HEK293T (cell line): ENCODE measurements at places on chromosomes 2 and 18.
A peak's percentile ranks its signal among the peaks of the same experiment; 100 is the strongest.

DNA sequence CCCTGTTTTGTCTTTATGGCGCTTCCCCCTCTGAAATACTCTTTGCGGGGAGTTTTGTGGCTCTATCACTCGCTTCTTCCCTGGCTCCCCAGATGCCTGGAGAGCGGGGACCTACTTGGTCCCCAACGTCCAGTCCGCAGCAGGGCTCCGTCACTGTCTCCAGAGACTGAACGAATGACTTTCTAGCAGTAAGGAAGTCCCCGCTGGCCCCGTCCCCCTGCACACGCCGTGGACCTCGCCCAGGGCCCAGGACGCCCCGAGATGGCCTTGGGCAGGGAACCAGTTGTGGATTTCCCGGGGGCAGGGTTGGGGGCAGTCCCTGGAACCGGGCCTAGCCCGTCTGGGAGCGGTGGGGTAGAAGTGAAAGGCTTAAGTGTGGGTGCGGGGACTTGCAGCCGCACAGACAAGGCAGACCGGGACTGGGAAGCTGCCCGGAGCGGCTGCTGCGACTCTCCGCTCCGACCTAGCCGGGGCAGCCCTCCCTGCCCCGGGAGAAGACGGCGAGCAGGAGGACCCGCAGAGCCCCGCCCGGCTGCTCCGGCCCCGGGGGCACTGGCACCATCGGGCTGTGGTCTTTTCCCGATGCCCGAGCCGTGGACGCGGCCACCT lies 821 bp upstream of the EPHA4 start:
- peak; percentile 44 for DNase-seq

- no peak for DNase-seq
These were observed 58.0 kb upstream of the ZNF236 start for GRCh38 chr18:76764291-76764901.

GRCh38 chr2:144886862-144887261 lies 366.9 kb upstream of the ZEB2 start:
- no peak for DNase-seq

DNA sequence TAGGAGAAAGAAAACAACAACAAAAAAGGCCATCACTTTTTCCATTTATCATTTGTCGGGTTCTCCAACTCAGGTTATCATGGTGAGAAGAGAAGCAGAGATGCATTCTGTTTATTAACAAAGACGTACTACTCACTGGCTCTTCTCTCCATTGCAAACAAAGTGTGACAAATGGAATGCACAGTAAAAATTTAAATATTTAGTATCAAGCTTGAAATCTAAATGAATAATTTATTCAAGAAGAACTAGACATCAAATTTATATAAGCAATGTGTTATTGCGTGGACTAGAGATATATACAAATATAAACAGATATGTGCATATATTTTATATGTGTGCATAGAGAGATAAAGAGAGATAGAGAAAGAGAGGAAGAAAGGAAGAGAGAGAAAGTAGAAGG lies 236.5 kb downstream of the DSEL start:
- DNase-seq = no peak

GRCh38 chr2:228771315-228771714 lies 499.8 kb downstream of the PID1 start:
- no peak for DNase-seq

DNA sequence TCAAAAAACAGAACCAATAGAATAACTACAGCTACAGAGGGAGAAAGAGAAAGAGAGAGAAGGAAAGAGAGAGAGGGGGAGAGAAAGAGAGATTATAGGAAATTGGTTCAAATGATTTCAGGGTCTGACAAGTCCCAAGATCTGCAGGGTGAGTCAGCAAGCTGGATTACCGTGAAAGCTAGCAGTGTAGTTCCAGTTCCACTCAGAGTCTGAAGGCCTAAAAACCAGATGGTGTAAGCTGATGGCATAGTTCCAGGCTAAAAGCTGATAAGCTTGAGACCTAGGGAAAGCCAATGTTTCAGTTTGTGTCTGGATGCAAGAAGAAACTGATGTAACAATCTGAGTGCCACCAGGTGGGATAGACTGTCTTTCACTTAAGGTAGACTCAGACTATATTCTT lies 397.7 kb downstream of the TRIB2 start:
- no peak for DNase-seq

- DNase-seq = no peak
These were observed 340.5 kb upstream of the SLC39A10 start for GRCh38 chr2:195316486-195316885.

GRCh38 chr18:48811401-48811800 lies 139.4 kb downstream of the SMAD7 start:
- DNase-seq = no peak

DNA sequence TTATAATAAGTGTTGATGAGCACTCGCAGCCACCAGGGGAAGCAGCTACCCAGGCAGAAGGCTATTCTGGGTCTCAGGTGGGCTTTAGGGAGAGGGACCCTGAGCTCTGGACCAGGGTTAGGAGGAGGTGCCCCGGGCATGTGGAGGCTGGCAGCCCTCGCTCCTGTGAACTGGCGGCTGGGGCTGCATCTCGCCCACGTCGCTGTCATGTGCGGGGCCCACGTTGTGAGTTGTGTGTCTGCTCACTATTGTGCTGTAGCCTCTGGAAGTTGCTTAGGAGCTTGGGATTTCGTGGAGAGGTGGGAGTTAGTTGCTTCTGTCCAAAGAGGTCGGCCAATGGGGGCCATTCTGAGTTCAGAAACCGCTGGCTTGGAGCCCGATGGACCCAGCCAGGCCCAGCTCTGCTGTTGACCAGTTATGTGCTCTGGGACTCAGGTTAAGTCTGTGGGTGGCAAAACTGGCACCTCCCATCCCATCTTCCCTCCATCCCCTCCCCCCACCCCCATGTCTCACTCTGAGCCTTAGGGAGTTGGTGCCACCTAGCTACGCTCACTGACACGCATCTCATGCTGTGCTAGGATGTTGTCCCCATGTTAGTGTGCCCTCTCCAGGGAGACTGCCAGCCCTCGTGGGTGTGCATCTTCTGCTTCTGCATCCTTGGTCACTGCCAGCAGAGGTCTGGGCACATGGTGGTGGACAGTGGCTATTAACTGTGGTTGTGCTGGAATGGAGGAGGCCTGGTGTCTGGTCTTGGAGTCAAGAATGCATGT lies 18.5 kb downstream of the RRM2 start:
- no peak for DNase-seq

DNA sequence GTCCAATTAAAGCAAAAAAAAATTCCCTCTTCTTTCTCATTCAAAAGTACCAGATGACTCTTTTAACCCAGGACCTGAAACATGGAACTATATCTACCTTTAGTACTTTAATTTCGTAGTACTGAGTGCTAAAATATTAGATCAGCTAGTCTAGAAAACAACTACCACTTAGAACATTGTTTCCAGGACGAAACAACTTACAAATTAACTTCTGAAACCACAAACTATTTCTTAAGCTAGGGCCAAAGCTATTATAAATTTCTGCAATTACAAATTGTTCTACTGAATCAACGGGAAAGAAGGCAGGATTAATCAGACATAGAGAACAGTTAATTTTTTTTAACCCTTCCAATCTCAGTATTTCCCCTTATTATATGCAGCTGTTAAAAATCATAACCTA lies 39.9 kb downstream of the DARS1 start:
- no peak for DNase-seq

- DNase-seq = no peak
These were observed 15.8 kb downstream of the TMEM131 start for GRCh38 chr2:97979904-97980303.

- DNase-seq = no peak
These were observed 92.1 kb downstream of the ACKR3 start for GRCh38 chr2:236661762-236662110.

DNA sequence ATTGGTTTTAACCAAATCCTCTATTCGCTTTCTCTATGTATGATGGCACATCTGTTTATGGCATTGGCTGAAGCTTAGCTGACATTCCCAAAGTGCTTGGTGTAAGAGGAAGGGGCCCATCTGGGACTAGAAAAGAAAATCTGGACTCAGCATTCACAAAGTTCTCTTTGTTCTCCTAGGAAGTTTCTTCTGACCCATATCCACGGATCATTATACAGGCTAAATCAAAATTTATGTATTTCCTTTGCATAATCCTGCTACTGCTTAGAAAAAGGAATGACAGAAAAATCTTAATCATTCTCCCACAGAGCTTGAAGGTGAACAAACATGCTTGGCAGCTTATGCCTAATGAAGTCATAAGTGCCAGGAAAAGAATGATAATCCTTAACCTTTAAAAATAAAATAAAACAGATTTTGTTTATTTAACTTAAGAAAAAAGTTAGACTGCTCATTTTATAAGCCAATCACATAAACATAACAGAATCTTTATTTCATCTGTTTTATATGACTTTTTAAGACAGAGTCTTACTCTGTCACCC lies 88.4 kb downstream of the NYAP2 start:
- DNase-seq = no peak

- DNase-seq = no peak
These were observed 123.5 kb upstream of the PELI1 start for GRCh38 chr2:64267699-64268098.

- no peak for DNase-seq
These were observed 23.5 kb upstream of the GNAL start for GRCh38 chr18:11665587-11665986.

DNA sequence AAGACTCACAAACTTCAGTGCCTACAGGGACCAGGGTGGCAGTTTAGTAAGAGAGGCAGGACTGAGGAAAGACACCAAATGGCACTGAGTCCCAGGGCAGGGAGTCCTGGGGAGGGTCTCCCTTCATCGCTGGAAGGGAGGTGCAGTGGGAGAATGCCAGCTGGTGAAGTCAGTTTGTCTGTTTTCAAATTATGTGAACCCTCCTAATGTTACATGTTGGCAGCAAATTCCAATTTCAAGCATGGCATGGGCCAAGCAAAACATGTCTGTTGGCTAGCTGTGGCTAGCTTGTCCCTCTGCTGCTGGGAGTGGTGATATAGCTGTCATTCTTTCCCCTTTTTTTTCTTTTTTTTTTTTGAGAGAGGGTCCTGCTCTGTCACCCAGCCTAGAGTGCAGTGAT lies 55.9 kb upstream of the HAAO start:
- DNase-seq = no peak

- peak; percentile 53 for DNase-seq
These were observed 17.9 kb downstream of the LCT start for GRCh38 chr2:135818937-135819610.

- DNase-seq = no peak
These were observed 29.7 kb downstream of the NAB1 start for GRCh38 chr2:190678444-190679162.

GRCh38 chr2:75491129-75491753 lies 69.5 kb downstream of the EVA1A start:
- DNase-seq = no peak

- no peak for DNase-seq
These were observed 122.9 kb downstream of the FAM210A start for GRCh38 chr18:13603304-13604019.

- DNase-seq = no peak
These were observed 1.9 kb downstream of the SLC11A1 start for GRCh38 chr2:218383892-218384519.

DNA sequence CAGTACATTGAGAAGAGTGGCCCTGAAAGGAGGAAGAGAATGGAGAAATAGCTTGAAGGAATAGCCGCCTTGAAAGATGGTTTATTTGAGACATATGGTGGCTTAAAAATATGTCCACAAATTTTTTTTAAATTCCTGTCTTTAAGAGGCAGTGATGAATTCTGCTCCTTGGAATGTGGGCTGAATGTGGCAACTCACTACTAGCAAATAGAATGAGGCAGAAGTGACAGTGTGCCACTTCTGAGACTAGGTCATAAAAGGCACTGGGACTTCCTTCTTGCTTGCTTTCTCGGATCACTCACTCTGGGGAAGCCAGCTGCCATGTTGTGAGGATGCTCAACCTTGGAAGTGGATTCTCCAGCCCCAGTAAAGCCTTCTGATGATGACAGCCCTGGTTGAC lies 67.0 kb downstream of the FAM161A start:
- DNase-seq = no peak

DNA sequence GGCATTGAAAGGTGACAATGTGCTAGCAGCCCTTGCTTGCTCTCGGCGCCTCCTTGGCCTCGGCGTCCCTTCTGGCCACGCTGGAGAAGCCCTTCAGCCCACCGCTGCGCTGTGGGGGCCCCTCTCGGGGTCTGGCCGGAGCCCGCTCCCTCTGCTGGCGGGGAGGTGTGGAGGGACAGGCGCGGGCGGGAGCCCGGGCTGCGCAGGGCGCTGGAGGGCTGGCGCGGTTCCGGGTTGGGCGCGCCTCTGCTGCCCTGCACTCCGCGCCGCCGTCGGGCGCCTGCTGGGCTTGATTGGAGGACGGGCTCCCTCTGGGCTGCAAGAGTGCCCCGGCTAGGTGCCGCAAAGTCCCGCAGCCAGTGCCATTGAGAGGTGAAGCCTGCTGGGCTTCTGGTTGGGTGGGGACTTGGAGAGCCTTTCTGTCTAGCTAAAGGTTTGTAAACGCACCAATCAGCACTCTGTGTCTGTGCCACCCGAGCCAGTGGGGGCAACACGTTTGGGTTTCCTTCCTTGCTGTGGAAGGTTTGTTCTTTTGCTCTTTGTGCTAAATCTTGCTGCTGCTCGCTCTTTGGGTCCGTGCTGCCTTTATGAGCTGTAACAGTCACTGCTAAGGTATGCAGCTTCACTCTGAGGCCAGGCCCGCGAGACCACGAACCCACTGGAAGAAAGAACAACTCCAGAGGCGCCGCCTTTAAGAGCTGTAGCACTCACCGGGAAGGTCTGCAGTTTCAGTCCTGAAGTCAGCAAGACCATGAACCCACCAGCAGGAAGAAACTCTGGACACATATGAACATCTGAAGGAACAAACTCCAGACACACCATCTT lies 14.8 kb upstream of the IMP4 start:
- no peak for DNase-seq

DNA sequence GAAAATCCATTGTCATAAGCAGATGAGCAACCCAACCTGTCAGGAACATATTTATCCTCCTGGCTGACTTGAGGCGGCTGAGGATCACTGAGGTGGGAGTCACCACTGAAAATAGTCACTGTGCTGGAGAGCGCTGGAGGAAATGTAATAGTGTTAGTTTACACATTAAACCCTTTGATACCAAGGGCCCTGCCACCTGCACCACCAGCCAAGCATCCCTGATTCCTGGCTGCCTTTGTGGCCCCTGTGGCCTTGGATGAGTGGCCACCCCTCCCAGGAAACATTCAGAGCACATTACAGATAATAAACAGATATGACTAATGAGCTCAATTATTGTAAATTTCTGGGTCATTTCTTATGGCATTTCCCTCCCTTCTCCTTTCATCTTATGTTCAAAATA lies 105.9 kb downstream of the LYPD1 start:
- no peak for DNase-seq

DNA sequence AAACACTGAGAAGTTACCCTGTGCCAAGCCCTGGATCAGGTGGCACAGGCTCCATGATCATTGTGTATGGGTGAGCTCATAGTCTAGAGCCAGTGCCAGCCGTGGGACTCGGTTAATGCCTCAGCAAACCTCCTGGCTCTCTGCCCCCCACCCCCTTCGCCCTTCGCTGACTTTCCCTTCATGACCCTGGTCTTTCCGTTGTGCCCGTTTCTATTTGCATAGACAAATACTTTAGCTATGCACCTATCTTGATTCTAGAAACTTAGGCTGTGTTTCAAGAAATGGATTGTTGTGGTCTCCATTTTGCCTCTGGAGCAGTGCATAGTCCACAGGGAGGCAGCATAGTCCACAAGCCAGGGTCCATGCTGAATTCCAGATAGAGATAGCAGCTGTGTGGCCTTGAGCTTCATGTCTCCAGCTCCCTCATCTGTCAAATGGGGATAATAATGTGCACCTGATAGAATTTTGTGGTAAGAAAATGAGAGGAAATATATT lies 44.8 kb upstream of the KDM3A start:
- DNase-seq = peak; percentile 31

- no peak for DNase-seq
These were observed 125.5 kb downstream of the GLI2 start for GRCh38 chr2:120861191-120861575.

- DNase-seq = no peak
These were observed 189.8 kb upstream of the NABP1 start for GRCh38 chr2:191488135-191488534.
